ENCODE measurements at places on chromosomes 12 and 14.

- DNase-seq, result peak; percentile 2
These were observed 12.9 kb downstream of the ST8SIA1 start for GRCh38 chr12:22321638-22322037.

- DNase-seq, result no peak
These were observed 56.2 kb downstream of the MIPOL1 start for GRCh38 chr14:37253905-37254304.

GRCh38 chr12:38783304-38783703 lies 122.1 kb downstream of the CPNE8 start:
- DNase-seq, result no peak

GRCh38 chr14:33026850-33027430 lies 88.3 kb downstream of the NPAS3 start:
- DNase-seq, result no peak

DNA sequence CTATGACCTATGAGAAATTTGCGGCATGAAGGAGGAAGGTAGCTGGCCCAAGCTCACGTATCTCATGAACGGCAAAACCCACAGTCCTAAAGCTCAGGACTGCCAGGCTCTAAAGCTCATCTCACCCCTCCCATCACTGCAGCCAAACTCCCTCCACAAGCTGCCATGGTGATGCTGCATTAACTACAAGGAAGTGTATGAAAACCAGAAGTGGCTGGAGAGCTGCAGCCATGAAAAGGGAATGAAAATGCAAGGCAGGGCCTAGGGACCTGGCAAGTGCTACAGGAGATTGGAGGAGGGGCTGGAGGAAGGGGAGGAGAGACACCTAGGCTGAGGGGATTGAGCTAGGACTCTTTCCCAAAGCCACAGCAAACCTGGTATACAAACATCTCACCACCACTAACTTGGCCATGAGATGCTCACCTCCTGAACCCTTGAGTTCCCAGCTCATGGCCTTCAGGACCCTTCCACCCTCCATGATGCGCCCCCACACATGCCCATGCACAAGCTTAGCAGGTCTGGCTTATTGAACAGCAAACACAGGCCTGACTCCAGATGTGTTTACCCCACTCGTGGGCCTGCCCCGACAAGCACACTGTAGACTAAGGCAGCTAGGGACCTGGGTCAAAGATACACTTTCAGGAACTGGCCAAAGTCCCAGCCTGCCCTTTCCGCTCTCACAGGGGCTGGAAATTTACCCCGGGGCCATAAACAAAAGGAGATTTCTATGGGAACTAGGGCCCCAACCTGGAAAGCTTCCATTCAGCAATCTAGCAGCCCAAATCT lies 42.0 kb downstream of the LTBP2 start:
- no peak for DNase-seq

GRCh38 chr14:64187331-64187730 lies 106.8 kb downstream of the ESR2 start:
- no peak for DNase-seq

DNA sequence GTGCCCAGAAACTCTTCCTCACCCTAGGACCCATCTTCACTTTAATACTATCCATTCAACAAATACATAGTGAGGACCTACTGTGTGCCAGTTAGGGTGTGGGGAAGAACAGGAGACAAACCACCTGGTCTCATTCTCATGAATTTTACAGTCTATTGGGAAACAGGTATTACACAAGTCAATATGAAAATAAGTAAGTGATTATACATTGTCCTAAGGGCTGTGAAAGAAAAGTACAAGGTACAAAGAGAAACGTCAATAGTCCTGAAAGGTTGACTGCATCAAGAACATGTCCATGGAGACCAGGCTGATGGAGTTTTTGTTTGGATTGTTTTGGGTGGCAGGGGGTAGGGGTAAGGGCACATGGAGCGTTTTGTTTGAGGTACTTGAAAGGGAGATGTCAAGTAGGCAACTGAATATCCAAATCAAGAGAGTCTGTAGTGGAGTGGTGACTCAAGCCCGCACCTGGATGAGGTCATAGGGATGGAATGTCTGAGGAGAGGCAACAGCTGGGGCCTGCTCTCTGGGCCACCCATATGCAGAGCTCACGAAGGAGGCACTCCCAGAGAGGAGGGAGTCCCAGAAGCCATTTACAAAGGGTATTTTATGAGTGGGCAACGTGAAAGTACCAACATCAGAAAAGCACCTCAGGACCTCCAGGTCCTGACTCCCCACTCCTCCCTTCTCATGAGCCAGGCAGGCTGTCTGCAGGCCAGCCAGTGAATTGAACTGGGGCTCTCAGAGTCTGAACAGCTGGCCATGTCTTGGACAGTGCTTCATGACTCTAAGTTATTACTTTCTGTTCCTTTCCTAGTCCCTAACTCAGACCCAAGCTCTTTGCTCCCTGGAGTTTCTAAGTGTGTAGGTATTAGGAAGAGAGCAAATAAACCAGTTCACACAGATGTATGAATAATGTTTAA lies 272.0 kb downstream of the ZFP36L1 start:
- DNase-seq, result no peak

- no peak for DNase-seq
These were observed 22.0 kb downstream of the CHGA start for GRCh38 chr14:92944976-92945375.
